ENCODE measurements at places on chromosomes 1 and 21. TPM values are rescaled to one million over a fixed set of nuclear protein-coding genes. Genes with fewer than 3 reads are reported as not detected.

Gene DNASE2B
- total RNA-seq, result not detected

Gene GJA9
- not detected for total RNA-seq

Gene LRRC38
- total RNA-seq, result not detected

Gene SELE
- not detected for total RNA-seq

Gene TMEM125
- total RNA-seq, result not detected

Gene PRAMEF33
- not detected for total RNA-seq

Gene TMEM200B
- 11.6 TPM for total RNA-seq

Gene SLC45A1
- total RNA-seq, result 14.6 TPM

Gene LYSMD1
- total RNA-seq, result 8.7 TPM

Gene INKA2
- total RNA-seq, result 28.8 TPM

Gene ABCA4
- total RNA-seq, result 0.18 TPM

Gene ZBTB8A
- total RNA-seq, result 4.3 TPM

Gene AK5
- 38.5 TPM for total RNA-seq

Gene A3GALT2
- total RNA-seq, result not detected

Gene LCE1D
- not detected for total RNA-seq

Gene CD1C
- not detected for total RNA-seq

Gene ARMH1
- total RNA-seq, result not detected

Gene SHE
- total RNA-seq, result 4.3 TPM

Gene C1orf146
- not detected for total RNA-seq

Gene C1orf53
- total RNA-seq, result 40.5 TPM

Gene SEMA4A
- total RNA-seq, result 0.54 TPM

Gene FALEC
- total RNA-seq, result not detected

Gene SERPINC1
- not detected for total RNA-seq

Gene PODN
- 12.1 TPM for total RNA-seq

Gene SPRR1B
- total RNA-seq, result not detected

Gene EXTL1
- not detected for total RNA-seq

Gene BARHL2
- not detected for total RNA-seq

Gene RPE65
- total RNA-seq, result under 0.01 TPM

Gene CLEC20A
- not detected for total RNA-seq

Gene SYCP1
- total RNA-seq, result not detected

Gene TARDBP
- 12.5 TPM for total RNA-seq

Gene SLAMF9
- not detected for total RNA-seq

Gene BLACAT1
- total RNA-seq, result not detected

Gene ERG
- total RNA-seq, result 1.1 TPM

Gene TEDDM1
- total RNA-seq, result not detected

Gene C1QB
- not detected for total RNA-seq

Gene TRAF3IP3
- total RNA-seq, result not detected

Gene CLDN19
- total RNA-seq, result not detected

Gene AMIGO1
- 0.36 TPM for total RNA-seq

All from cardiac atrium fibroblast (primary cell).